ENCODE measurements at places on chromosomes 12 and 14.

GRCh38 chr14:103408491-103409155 is 23.4 kb downstream of the MARK3 start:
- DNase-seq, result no peak

GRCh38 chr12:121501946-121502345 is 78.9 kb downstream of the KDM2B start:
- no peak for DNase-seq

- no peak for DNase-seq
Observed at GRCh38 chr14:41016213-41016612, 590.5 kb upstream of the LRFN5 start.

- no peak for DNase-seq
Observed at GRCh38 chr12:29414368-29414767, 33.4 kb upstream of the ERGIC2 start.

DNA sequence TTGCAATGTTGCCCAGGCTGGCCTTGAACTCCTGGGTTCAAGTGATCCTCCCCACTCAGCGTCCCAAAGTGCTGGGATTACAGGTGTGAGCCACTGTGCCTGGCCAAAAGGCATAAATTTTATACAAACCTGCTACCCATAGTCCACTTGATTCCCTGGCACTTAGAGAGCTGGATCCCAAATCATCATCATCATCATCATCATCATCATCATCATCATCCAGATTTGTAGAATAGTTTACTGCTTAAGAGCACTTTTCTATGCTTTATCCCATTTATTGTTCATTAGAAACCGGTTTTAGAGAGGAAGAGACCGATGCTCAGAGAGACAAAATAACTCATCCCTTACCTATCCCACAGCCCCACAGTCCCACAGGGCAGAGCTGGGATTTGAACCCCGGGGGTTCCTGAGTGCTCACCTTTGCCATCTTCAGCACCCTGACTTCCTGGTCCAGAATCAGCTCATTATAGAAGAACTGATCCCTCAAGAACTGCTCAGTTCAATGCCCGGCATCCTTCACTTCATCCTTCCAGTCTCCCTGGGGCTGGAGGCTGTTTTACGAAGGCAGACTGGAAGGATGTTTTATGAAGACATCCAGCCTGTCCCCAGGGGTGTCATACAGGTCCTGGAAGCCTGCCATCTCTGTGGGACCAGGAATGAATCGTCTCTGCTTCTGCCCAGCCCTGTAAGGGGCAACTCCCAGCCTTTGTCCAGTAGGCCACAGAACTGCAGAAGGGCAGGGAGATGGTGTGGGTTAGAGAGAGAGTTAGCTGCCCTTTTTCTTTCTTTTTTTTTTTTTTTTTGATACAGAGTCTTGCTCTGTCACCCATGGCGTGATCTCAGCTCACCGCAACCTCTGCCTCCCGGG is 20.2 kb upstream of the OASL start:
- no peak for DNase-seq

DNA sequence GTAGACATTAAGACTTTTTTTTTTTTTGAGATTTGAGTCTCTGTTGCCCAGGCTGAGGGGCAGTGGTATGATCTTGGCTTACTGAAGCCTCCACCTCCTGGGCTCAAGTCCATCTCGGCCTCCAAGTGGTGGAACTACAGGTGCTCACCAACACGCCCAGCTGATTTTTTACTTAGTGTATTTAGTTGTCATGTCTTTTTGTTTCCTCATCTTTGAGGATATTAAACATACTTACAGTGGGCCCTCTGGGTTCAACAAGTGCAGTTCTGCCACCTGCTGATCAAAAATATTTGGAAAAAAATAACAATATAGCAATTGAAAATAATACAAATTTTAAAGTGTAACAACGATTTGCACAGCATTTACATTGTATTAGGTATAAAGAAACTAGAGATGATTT is 4.4 kb upstream of the B4GALNT1 start:
- DNase-seq, result no peak

DNA sequence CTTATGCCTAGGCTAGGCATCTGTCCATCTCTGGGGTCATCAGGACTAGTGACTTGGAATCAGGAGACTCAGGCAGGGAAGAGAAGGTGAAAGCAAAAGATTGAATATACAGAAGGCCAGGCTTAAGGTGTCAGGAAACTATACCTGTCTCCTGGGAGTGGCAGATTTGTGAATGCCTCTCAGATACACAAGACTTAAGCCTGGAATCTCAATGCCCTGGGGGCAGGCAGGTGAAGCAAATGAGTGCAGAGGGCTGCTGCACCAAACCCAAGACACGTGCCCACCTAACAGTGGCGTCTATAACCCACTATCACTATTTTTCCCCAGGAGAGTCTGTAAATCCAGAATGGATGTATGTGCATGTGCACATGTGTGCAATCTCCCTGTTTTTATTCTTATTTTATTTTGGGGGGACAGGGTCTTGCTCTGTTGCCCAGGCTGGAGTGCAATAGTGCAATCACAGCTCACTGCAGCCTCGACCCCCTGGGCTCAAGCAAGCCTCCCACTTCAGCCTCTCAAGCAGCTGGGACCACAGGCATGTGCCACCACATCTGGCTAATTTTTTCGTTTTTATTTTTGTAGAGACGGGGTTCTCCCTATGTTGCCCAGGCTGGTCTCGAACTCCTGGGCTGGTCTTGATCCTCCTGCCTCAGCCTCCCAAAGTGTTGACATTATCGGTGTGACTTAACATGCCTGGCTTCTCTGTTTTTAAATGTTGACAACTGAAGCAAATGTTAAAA is 31.9 kb upstream of the FOS start:
- DNase-seq, result no peak

GRCh38 chr12:71940068-71940467 is 1.4 kb downstream of the TPH2 start:
- no peak for DNase-seq

All from right forelimb (tissue), 1 donor.